ENCODE measurements at places on chromosomes 6 and 20.
A peak's percentile ranks its signal among the peaks of the same experiment; 100 is the strongest.

- no peak for DNase-seq
Measured at GRCh38 chr20:8756410-8756809, 312.5 kb upstream of the PLCB4 start.

GRCh38 chr20:52279706-52280105 is 88.1 kb upstream of the ZFP64 start:
- DNase-seq: no peak

DNA sequence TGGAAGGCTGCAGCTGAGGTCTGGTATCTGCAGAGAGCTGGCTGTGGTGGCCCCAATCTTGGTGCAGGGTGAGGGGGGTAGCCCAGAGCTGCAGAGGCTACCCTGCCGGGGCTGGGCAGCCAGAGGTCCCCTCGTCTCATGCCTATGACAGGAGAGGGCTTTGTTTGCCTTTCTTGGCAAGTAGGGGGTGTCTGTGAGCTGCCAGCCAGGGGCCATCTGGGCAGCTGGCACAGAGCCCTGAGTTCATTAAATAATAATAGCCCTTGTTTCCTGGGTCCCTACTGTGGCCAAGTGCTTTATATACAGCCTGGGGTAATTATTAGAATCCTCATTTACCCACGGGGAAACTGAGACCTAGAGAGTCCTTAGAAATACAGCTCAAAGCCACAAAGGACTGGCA is 66.6 kb downstream of the EZR start:
- DNase-seq: no peak

DNA sequence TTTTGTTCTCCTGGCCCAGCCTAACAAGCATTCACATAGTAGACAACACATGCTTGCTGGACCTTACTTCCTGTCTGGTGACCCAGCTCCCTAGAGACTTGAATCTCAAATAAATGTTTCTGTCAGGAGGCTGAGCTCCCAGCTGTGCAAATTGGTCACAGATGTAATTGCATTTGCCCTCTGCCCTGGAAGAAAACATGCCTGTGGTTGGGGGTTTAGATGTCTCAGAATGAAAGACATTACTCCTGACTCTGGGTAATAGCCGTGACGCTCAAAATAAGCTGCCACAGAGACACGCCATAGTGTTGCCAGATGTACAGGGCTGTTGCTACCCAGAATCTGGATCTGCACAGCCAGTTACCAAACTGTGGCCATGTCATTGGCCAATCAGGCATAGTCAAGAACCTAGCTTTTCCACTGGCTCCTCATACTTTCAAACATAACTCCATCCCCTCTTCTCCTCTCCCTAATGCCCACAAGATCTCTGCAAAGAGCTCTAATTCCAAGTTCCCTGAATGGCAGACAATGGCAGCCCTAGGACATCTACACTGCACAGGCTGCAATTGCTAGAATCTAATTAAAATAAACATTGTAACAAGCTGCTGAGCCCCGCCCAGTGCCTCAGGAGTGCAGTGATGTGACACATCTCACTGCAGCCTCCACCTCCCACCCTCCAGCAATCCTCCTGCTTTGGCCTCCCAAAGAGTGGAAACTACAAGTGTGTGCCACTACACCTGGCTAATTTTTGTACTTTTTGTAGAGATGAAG is 32.8 kb upstream of the GMPR start:
- DNase-seq: no peak

- DNase-seq: peak; percentile 34
Measured at GRCh38 chr6:15429141-15430110, 183.6 kb downstream of the JARID2 start.

Measured in T47D (cell line).